CD4-positive, alpha-beta T cell (primary cell): ENCODE measurements at places on chromosomes 1 and 21.

GRCh38 chr21:37451446-37451845 is 84.9 kb downstream of the DYRK1A start:
- no peak for DNase-seq

- DNase-seq, result no peak
Observed at GRCh38 chr1:208450958-208451357, 206.8 kb upstream of the PLXNA2 start.

- DNase-seq, result no peak
Observed at GRCh38 chr1:37094302-37094701, 60.0 kb upstream of the GRIK3 start.

DNA sequence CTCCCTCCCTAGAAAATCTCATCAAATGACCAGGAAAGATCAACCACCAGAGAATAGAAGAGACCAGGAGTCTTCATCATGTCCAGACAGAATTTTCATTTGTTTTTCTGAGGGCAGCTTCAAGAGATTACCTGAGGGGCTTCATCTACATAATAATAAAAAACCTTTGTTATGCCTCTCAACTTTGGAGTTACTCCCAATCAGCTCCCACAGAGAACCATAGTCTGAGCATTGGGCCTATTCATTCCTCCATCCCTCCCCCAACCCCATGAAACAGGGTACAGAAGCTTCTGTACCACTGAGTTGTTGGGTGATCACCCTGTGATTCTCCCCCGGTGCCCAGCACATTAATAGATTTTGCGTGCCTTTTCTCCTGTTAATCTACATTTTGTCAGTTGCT is 53.3 kb upstream of the PRRC2C start:
- DNase-seq, result no peak
